Stimulated activated CD8-positive, alpha-beta memory T cell treated with anti-CD3 and anti-CD28 coated beads, Interleukin-7, amount 100 ng/mL, for 48 hours (primary cell): ENCODE measurements at places on chromosomes 4 and X.

GRCh38 chrX:81489987-81490386, 288.1 kb downstream of the SH3BGRL start:
- no peak for DNase-seq

- no peak for DNase-seq
Observed at GRCh38 chr4:154720123-154720522, 23.7 kb upstream of the LRAT start.

GRCh38 chr4:92421920-92422319, 118.2 kb downstream of the GRID2 start:
- DNase-seq: no peak

- no peak for DNase-seq
Observed at GRCh38 chr4:184902550-184902949, 76.8 kb upstream of the ACSL1 start.

DNA sequence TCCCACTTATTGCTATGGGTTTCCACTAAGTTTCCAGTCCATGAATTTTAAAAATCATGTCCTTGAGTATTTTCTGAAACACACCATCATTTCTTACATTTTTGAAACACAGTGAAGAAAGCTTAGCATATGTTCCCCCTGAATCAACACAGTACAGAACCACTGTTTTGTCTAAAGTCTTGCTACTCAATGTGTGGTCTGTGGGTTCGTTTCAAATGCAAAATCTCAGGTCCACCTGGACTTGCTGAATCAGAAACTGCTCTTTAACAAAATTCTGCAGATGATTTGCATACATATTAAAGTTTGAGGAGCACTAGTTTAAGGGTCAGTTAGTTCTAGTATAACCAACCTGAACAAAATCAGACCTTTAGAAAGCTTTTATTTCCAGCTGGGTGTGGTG, 60.4 kb downstream of the SUPT20HL2 start:
- no peak for DNase-seq

- DNase-seq: no peak
Observed at GRCh38 chr4:1041147-1041935, 29.9 kb downstream of the FGFRL1 start.

DNA sequence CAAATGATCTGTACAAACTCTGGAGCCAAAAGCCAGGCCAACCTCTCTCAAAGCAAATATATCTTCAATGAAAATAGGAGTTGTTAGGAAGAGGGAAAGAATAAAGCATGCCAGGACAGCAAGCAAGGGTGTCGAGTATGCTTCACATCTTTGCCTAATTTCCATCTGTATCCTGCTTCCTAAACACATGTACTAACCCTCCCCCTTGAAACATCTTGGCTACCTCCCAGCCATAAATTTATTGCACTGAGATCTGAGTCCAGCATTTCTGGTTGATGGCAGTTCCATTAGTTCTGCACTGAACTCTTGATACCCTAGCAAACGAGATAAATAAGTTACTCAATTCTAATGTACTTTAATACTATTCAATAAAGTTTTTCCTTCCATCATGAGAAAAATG, 430.5 kb upstream of the TRAM1L1 start:
- no peak for DNase-seq

DNA sequence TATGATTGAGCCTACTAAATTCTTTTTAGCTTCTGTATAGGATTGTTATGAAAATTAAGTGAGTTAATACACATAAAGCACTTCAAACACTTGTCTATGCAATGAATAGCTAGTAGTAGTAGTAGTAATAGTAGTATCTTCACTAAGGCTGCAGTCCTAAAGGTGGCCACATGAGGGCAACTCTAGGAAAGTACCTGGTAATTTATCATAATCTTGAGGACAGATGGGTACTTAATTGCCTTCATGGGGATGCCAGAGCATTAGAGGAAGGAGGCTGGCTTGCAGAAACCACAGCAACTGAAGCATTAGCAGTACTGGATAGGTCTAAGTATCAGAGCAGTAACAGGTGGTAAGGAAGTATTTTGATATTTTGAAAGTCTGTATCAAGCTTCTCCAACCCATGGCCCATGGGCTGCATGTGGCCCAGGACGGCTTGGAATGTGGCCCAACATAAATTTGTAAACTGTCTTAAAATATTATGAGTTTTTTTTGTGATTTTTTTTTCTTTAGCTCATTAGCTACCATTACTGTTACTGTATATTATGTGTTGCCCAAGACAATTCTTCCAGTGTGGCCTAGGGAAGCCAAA, 17.3 kb downstream of the NIPAL1 start:
- no peak for DNase-seq

DNA sequence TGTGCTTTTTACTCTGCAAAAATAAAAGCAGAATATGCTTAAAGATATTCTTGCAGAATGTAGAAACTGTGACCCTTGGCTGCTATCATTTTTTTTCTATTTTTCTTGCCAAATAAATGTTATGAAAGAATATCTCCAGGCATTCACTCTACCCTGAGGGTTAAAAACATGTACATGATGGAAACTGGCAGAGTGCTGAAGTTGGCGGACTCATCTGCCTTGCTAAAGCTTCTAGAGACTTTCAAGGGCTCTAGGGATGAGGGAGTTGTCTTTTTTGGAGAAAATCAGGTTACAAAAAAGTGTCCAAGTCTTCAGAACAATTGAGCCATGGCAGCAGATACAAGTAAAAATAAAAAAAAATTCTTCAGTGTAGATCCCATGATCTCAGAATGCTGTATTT, 40.5 kb upstream of the NRK start:
- no peak for DNase-seq

DNA sequence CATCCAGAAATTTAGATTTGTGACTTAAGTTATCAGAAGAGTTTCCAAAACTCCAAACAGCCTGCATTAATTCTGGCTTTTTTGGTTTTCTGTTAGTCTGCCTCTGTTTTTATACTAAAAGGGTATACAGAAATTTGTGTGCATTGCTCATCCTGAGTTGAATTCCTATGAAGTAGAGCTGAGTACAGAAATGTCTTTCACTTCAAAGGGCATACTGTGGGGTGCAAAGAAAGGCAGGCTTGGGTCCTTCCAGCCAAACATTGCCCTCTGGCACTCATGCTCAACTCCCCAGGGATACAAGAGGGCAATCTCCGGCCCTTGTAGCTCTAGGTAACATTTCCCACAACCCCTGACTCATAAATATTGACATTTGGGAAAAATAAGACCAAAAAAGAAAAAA, 27.6 kb upstream of the TMEM184C start:
- no peak for DNase-seq

GRCh38 chr4:1357356-1358248, 10.6 kb downstream of the UVSSA start:
- no peak for DNase-seq

DNA sequence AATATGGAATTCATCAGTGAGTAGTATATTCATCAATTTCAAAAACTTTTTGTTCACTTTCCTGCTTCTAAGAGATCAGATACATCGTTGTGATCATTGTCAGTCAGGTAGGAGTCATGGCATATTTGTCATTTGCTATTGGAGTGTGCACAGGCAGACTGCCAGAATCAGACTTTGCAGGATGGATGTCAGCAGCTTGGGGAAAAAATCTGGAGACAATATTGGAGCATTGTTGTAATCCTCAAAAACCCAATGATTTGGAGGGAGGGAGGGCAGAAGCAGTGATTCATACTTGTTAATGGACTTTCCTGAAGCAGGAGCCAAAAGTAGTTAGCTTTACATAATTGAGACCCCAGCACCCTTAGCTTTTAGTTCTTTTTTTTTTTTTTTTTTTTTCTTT, 59.6 kb upstream of the DRP2 start:
- DNase-seq: no peak
